ENCODE measurements at places on chromosomes 7 and 10. TPM values are rescaled to one million over a fixed set of nuclear protein-coding genes. Genes with fewer than 3 reads are reported as not detected.

Gene PAPOLB
- total RNA-seq = not detected

Gene METTL27
- 0.34 TPM for total RNA-seq

Gene JCAD
- 2.9 TPM for total RNA-seq

Gene RSPH10B
- total RNA-seq = not detected

Gene CDH23
- total RNA-seq = 1.2 TPM

Gene PDE6C
- not detected for total RNA-seq

DNA sequence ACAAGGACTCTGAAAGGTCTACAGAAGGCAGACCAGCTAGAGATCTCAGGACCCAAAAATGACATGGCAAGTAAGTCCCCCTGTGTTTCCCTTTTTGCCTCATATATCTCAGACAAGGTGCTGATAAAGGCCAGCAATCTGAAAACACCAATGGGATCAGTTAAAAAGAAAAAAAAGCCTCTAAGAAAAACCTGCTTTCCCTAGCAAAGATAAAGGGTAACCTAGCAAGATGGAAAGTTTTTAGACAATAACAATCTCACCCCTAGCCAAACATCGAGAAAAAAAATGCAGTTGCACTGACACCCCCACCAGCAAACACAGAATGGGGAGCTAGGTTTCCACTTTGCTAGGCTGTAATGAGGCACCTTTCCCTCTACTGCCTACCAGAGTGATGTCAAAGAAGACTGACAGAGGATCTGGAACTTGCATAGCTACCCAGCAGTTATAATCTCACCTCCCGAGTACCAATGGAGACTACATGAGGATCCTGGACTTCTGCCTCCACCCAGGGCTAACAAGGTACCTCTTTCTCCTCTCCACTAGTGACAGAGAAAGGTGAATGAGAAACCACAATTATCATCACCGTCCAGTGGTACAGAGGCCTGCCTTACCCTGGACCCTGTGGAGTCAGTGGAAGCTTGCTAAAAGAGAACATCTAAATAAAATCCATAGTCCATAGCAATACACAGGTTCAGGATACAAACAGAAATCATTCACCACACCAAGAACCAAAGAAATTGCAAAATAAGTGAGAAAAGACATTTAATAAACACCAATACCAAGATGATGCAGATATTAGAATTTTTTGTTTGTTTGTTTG is 240.8 kb downstream of the ARHGAP12 start:
- no peaks in the 10 kb centered on the region for H3K36me3 ChIP-seq
- H3K4me1 ChIP-seq = no peaks in the 10 kb centered on the region
- no peak overlapping the region for H3K27ac ChIP-seq
- H3K4me3 ChIP-seq = no peak overlapping the region
- no peak for DNase-seq
- H3K27me3 ChIP-seq = no peaks in the 10 kb centered on the region

DNA sequence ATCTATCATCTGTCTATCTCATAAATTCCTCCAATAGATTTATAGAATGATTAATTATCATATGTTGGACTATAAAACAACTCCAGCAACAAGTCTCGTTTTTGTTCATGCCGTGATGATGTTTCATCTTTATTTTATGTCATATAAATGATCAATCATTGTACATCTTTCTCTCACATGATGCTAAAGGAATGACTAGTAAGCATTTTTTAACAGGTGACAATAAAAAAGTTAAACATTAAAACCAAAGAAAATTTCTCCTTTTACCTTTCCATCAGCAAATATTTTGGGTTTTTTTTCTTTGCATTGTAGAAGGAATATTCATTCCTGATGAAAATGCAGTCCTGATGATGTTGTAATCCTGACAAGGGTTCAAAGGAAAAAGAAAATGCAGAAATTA is 41.4 kb downstream of the AKR1C3 start:
- no peaks in the 10 kb centered on the region for H3K27me3 ChIP-seq
- H3K4me3 ChIP-seq = no peak overlapping the region
- no peaks in the 10 kb centered on the region for H3K36me3 ChIP-seq
- DNase-seq = no peak
- H3K27ac ChIP-seq = no peak overlapping the region
- no peaks in the 10 kb centered on the region for H3K4me1 ChIP-seq

- no peak for DNase-seq
- peak overlapping the region; percentile 84 for H3K27ac ChIP-seq
- H3K4me1 ChIP-seq = peaks cover 25% of the 10 kb centered on the region
- no peak overlapping the region for H3K4me3 ChIP-seq
- H3K36me3 ChIP-seq = no peaks in the 10 kb centered on the region
Observed at GRCh38 chr10:103238506-103239252, 7.0 kb upstream of the RPEL1 start.

DNA sequence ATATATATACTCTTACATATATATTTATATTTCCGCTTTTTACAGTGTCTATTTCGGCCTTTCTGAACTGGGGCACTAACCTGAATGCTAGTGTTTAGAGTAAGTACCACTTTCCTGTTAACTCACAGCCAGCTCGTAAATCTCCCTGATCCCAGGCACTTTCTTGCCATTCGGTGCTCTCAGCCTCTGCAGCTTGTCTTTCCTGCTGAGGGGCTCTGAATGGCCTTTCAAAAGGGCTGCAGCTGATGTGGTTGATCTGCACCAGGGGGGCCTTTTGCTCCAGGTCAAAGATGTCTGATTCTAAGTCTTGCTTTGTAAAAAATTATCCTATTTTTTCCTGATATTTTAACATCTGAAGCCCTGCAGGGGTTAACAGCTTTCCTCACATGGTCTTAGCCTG is 25.5 kb upstream of the HPS1 start:
- no peak for DNase-seq
- no peak overlapping the region for H3K27ac ChIP-seq
- H3K36me3 ChIP-seq = no peaks in the 10 kb centered on the region

DNA sequence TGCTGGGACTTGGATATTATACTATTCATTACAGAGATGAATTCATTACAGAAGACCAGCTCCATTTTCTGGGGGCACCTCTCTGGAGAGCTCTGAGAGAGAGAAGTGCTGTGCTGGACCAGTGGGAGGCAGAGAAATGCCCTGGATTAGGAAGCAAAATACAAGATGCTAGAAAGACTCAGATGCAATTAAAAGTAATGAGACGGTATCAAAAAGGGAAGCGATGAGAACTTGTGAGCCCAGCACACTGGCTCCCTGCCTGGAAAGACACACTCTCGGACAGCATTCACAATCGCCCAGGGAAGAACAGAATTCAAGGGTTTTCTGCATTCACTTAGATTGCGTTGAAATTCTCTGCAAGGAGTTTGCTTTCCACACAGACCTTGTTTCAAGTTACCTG is 3.5 kb upstream of the FRAT2 start:
- no peak overlapping the region for H3K4me3 ChIP-seq
- peaks cover 30% of the 10 kb centered on the region for H3K4me1 ChIP-seq
- H3K27me3 ChIP-seq = no peaks in the 10 kb centered on the region
- DNase-seq = no peak
- H3K36me3 ChIP-seq = no peaks in the 10 kb centered on the region

GRCh38 chr7:95317546-95317945 is 6.8 kb downstream of the PON1 start:
- H3K36me3 ChIP-seq = no peaks in the 10 kb centered on the region
- DNase-seq = no peak
- H3K27ac ChIP-seq = no peak overlapping the region
- no peak overlapping the region for H3K4me3 ChIP-seq

DNA sequence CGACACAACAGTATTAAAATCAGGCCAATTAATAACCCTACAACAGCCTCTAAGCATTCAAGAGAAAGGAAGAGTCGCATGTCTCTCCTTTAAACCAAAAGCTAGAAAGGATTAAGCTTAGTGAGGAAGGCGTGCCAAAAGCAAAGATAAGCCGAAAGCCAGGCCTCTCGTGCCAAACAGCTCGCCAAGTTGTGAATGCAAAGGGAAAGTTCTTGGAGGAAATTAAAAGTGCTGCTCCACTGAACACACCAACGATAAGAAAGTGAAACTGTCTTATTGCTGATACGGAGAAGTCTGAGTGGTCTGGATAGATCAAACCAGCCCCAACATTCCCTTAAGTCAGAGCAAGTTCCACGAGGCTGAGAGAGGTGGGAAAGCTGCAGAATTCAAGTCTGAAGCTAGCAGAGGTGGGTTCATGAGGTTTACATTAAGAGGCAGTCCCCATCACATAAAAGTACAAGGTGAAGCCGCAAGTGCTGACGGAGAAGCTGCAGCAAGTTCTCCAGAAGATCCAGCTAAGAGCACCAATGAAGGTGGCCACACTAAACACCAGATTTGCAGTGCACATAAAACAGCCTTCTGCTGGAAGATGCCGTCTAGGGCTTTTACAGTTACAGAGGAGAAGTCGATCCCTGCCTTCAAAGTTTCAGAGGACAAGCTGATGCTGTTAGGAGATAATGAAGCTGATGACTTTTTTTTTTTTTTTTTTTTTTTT is 194.8 kb downstream of the MAD1L1 start:
- no peaks in the 10 kb centered on the region for H3K27me3 ChIP-seq
- peaks cover 4% of the 10 kb centered on the region for H3K4me1 ChIP-seq
- peak overlapping the region; percentile 24 for H3K4me3 ChIP-seq
- H3K27ac ChIP-seq = peak overlapping the region; percentile 42
- no peak for DNase-seq
- no peaks in the 10 kb centered on the region for H3K36me3 ChIP-seq

- no peak for DNase-seq
- H3K4me1 ChIP-seq = no peaks in the 10 kb centered on the region
- no peaks in the 10 kb centered on the region for H3K27me3 ChIP-seq
- no peaks in the 10 kb centered on the region for H3K36me3 ChIP-seq
Observed at GRCh38 chr10:112832361-112832878, 117.6 kb upstream of the TCF7L2 start.

DNA sequence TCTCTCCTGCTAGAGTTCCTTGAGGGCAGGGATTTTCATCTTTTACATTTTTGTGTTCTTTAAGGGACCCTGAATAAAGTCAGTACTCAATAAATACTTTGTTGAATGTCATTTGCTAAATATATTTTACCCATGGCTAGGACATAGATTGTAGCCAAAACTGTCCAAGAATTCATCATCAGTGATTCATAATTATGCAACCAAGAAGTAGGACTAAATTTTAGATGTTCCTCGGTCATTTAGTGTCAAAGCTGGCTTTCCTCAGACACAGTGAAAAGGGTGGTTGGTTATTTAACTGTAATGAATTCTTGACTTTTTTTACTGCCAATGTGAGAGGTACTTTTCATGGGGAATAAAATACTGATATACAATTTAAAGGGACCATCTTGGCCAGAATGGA is 3.3 kb downstream of the NUDT13 start:
- no peak overlapping the region for H3K27ac ChIP-seq
- H3K4me1 ChIP-seq = peaks cover 8% of the 10 kb centered on the region
- H3K36me3 ChIP-seq = peaks cover 18% of the 10 kb centered on the region
- DNase-seq = no peak

DNA sequence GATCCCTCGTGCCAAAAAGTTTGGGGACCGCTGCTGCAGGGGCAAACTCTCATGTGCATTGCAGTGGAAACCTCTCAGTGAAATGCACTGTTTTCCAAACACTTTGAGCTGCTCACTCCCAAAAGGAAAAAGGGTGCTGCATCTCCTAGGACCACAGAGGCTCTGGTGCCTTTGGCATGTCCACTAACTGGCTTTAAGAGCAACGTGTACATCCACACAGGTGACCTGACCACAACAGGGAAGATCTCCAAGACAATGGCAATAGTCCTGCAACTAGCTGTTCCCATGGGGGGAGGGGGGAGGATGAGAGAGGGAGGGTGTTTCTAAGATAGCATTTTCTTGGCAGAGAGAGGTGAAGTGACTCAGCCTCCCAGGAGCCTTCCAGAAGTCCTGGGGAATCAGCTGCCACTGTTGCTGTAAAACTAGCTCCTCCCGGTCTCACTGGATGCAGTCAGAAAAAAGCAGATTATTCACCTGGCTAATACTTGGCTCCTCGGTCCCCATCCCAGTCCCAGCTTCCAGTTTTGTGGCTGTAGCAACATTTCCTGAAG is 181.7 kb downstream of the HECW1 start:
- DNase-seq = no peak
- H3K27me3 ChIP-seq = no peaks in the 10 kb centered on the region
- no peaks in the 10 kb centered on the region for H3K36me3 ChIP-seq
- H3K4me1 ChIP-seq = peaks cover 3% of the 10 kb centered on the region

GRCh38 chr7:155001756-155002410 is 1.0 kb downstream of the PAXIP1 start:
- H3K27ac ChIP-seq = peak overlapping the region; percentile 92
- H3K4me3 ChIP-seq = peak overlapping the region; percentile 100
- H3K36me3 ChIP-seq = peaks cover 36% of the 10 kb centered on the region

DNA sequence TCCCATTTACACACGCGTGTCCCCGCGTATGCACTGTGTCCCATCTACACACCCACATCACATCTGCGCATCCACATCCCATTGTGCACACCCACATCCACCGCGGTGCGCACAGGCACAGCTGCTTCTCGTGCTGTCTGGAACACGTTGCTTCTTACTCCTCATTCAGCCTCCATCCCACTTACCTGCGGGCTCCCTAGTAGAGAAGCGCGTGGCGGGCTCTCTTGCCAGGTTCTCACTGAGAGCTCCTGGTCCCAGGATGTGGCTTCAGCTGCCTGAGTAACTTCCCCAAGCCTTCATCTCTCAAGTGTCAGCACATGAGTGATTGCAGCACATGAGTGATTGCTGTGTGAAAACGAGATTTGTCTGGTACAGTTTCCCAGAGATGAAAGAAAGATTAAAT is 117.8 kb downstream of the TRRAP start:
- no peak overlapping the region for H3K27ac ChIP-seq
- no peaks in the 10 kb centered on the region for H3K27me3 ChIP-seq
- no peaks in the 10 kb centered on the region for H3K4me1 ChIP-seq

- no peaks in the 10 kb centered on the region for H3K36me3 ChIP-seq
- H3K4me1 ChIP-seq = no peaks in the 10 kb centered on the region
- no peak for DNase-seq
- no peaks in the 10 kb centered on the region for H3K27me3 ChIP-seq
- no peak overlapping the region for H3K4me3 ChIP-seq
Observed at GRCh38 chr10:13840036-13840435, 253.3 kb downstream of the PRPF18 start.

- H3K36me3 ChIP-seq = no peaks in the 10 kb centered on the region
- H3K4me1 ChIP-seq = no peaks in the 10 kb centered on the region
- no peak overlapping the region for H3K4me3 ChIP-seq
- H3K27me3 ChIP-seq = no peaks in the 10 kb centered on the region
Observed at GRCh38 chr10:75883081-75884072, 452.0 kb downstream of the LRMDA start.

DNA sequence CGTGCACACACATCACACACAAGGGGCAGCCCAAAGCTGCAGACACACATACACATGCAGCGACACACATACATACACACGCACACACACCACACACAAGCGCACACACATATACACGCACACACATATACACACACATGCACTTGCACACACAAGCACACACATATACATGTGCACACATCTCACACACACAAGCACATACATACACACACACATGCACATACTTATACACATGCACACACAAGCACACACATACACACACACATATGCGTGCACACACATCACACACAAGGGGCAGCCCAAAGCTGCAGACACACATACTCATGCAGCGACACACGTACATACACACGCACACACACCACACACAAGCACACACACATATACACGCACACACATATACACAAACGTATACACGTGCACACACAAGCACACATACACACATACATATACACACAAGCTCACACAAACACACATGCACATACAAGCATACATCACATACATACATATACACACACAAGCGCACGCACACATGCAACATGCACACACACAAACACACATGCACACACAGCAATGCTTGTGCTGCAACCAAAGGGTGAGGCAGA is 178.8 kb upstream of the PFKP start:
- no peak for DNase-seq
- H3K27ac ChIP-seq = no peak overlapping the region
- H3K27me3 ChIP-seq = no peaks in the 10 kb centered on the region
- no peaks in the 10 kb centered on the region for H3K36me3 ChIP-seq
- H3K4me3 ChIP-seq = no peak overlapping the region
- no peaks in the 10 kb centered on the region for H3K4me1 ChIP-seq
